ENCODE measurements at places on chromosomes 4 and X.

DNA sequence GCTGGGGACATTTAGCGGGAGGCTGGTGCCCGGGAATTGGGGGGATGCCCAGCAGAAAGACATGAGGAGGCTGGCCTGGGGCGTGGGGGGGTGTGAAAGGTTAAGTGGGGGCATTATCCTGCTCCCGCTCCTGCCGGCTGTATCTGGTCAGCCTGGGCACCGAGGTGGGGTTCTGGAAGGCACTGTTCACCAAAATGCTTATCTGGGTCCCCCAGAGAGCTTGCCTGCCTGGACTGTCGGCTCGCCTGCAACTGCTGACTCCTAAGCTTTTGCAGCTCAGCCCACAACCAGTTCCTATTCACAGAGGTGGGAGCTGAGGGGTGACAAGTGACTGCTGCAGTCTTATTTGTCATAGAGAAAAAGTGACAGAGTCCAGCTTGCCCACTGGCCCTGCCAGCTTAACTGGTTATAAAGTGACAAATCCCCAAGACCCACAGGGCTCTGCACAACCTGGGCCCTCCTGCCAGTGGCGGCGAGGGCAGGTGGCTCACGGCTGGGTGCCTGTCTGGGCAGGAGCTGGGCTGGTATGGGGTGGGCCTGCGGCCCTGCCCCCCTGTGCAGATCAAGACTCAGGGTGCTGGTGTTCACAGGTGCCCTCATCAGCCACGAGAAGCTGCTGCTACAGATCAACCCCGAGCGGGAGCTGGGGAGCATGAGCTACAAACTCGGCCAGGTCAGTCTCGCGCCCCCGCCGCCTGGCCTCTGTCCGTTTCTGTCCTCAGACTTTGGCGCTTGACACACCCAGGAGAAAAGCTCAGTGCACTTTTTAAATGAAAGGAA lies 23.7 kb upstream of the MSANTD1 start:
- DNase-seq = no peak

- DNase-seq = no peak
Observed at GRCh38 chr4:163991298-163991865, 496.9 kb downstream of the TMA16 start.

- no peak for DNase-seq
Observed at GRCh38 chr4:24607334-24607733, 23.0 kb upstream of the DHX15 start.

DNA sequence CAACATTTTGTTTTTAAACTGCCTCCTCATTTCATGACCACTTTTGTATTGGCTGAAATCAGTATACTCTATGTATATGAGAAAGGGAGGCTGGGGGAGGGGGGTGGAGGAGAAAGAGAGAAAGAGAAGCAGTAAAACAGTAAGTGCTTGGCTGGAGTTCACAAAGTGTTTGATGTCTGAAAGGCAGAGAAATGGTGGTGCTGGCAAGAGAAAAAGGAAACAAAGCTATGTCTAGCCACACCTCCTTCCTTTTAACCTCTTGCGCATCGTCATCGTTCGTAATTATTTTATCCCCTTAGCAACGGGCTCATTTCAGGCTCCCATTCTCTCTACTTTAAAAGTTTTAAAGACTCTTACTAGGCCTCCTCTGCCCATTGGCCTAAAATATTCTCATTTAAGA lies 25.6 kb downstream of the RPA4 start:
- DNase-seq = no peak

DNA sequence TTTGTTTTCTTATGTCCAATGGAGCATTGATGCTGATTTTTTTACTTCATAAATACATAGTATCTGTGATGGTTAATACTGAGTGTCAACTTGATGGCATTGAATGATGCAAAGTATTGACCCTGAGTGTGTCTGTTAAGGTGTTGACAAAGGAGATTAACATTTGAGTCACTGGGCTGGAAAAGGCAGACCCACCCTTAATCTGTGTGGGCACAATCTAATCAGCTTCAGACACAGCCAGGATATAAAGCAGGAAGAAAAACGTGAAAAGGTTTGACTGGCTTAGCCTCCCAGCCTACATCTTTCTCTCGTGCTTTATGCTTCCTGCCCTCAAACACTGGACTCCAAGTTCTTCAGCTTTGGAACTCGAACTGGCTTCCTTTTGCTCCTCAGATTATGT lies 230.6 kb upstream of the SPRY1 start:
- no peak for DNase-seq

GRCh38 chr4:77938560-77938959 lies 75.9 kb downstream of the MRPL1 start:
- DNase-seq = no peak
